ENCODE measurements at places on chromosomes 7 and 10. TPM values are rescaled to one million over a fixed set of nuclear protein-coding genes. Genes with fewer than 3 reads are reported as not detected.

Gene ECHDC3
- 201 TPM for total RNA-seq

Gene TLX1
- not detected for total RNA-seq

Gene SDK1
- 3.6 TPM for total RNA-seq

Gene PAPSS2
- total RNA-seq, result 26.6 TPM

Gene ERVW-1
- not detected for total RNA-seq

Gene CALML5
- total RNA-seq, result not detected

Gene CRYGN
- not detected for total RNA-seq

Gene NAT16
- total RNA-seq, result not detected

Gene FXYD4
- not detected for total RNA-seq

Gene MSANTD7
- total RNA-seq, result 4.3 TPM

Gene PSD
- 2.2 TPM for total RNA-seq

Gene ZNF25
- total RNA-seq, result 20.6 TPM

Gene ABLIM1
- total RNA-seq, result 359 TPM

Gene VAX1
- total RNA-seq, result not detected

Gene VPS37D
- 1.6 TPM for total RNA-seq

Gene IMPDH1
- 17.4 TPM for total RNA-seq

Gene C10orf105
- 1.3 TPM for total RNA-seq

Gene MRC1
- total RNA-seq, result 10.8 TPM

Gene MCU
- 14.2 TPM for total RNA-seq

Gene LGI1
- not detected for total RNA-seq

Gene ADCK2
- total RNA-seq, result 16.6 TPM

Gene MPP7
- total RNA-seq, result 8.9 TPM

Gene DLG5
- 20.4 TPM for total RNA-seq

Gene ARL3
- total RNA-seq, result 5.7 TPM

Gene CCDC3
- 10.0 TPM for total RNA-seq

Gene FZD1
- 16.9 TPM for total RNA-seq

Gene CAMK1D
- 27.2 TPM for total RNA-seq

Gene ZNF736
- total RNA-seq, result 1.4 TPM

Gene HTRA1
- 76.3 TPM for total RNA-seq

Gene APBB1IP
- total RNA-seq, result 3.1 TPM

Gene CHAT
- not detected for total RNA-seq

Gene FOXP2
- 3.8 TPM for total RNA-seq

Gene CLCN1
- not detected for total RNA-seq

Gene DNAH11
- 3.5 TPM for total RNA-seq

Gene DEPP1
- 68.8 TPM for total RNA-seq

Gene SKIDA1
- total RNA-seq, result 2.1 TPM

Gene SPDYE8
- not detected for total RNA-seq

Gene GIMAP1
- total RNA-seq, result 5.6 TPM

Gene FAM131B
- total RNA-seq, result 0.48 TPM

Gene TDRD1
- total RNA-seq, result 0.12 TPM

Gene AKR1C8
- not detected for total RNA-seq

Gene UPK3B
- total RNA-seq, result 126 TPM

Gene SH2D4B
- 0.12 TPM for total RNA-seq

Gene MSMB
- total RNA-seq, result not detected

Gene NME8
- total RNA-seq, result not detected

Gene IGFBP3
- total RNA-seq, result 122 TPM

Gene ZNF467
- 11.0 TPM for total RNA-seq

Gene TMEM229A
- total RNA-seq, result 0.59 TPM

Gene AKR1C3
- 48.9 TPM for total RNA-seq

Gene C7orf33
- total RNA-seq, result not detected

Gene VSTM4
- 22.7 TPM for total RNA-seq

Gene NCF1
- total RNA-seq, result 3.0 TPM
